Stimulated activated CD8-positive, alpha-beta memory T cell treated with anti-CD3 and anti-CD28 coated beads, Interleukin-7, amount 100 ng/mL, for 1 hour (primary cell): ENCODE measurements at places on chromosomes 13 and 19.

GRCh38 chr13:99729745-99730144, 228.5 kb downstream of the TM9SF2 start:
- no peak for DNase-seq

- no peak for DNase-seq
These were observed 5.1 kb downstream of the MYPOP start for GRCh38 chr19:45897261-45897812.

- DNase-seq = no peak
These were observed 2.1 kb upstream of the KLHL26 start for GRCh38 chr19:18634612-18635297.

- DNase-seq = no peak
These were observed 66.3 kb downstream of the TBC1D4 start for GRCh38 chr13:75415694-75416093.

GRCh38 chr13:46355088-46355468, 32.0 kb downstream of the RUBCNL start:
- DNase-seq = no peak

DNA sequence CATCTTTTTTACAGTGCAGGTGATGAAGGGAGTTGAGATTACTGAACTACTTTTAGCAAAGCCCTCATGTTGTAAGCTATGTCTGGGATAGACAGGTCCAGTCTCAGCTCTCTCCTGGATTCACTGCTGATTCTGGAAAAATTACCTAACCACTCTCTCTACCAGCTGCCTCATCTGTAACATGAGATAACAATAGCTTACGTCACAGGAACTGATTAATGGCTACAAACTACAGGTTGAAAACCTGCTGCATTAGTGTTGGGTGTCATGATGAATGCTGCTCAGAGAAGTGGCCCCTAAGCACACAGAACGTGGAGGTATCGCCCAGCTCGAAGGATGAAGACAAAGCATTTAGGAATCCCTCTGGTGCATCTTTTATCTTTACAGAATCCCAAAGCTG, 277.8 kb downstream of the ABCC4 start:
- DNase-seq = no peak

DNA sequence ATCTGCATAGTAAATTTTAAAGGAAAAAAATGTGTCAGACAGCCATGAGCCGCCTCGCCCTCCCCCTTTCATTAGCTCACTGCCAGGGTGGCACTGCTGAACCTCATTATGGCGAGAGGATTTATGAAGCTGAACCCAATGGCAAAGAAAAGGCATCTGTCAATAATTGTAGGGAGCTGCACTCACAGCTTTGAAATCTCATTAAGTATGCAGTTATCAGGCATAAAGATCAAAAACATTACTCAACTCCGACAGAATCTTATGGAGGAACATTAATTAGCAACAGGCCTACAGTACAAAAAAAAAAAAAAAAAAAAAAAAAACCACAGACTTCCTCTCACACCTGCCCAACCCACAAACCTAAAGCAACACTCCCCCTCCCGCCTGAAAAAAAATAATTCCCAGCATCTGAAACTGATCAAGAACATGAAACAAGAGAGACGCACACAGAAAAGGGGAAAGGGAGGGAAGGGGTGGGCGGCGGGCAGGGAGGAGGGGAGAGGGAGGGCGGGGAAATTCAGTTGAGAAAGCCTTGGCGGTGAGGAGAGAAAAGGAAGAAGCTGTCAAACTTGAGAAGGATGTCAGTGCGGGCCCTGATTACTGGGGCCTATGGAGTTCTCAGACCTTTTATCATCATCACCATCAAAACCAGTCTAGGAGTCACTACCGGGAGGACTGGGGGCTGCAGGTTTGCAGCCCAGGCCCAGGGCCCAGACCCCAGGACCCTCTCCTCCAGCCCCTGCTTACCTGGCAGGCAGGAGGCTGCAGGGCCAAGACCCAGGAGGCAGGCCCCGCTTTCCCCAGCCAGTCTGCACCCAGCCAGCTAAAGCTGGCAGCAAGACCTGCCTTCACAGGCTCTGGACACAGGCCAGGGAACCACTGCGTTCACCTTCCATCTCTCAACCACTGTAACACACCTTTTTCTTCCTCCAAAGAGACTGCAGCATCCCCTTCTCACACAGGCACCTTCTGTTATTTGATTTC, 8.9 kb downstream of the TSHZ3 start:
- no peak for DNase-seq

DNA sequence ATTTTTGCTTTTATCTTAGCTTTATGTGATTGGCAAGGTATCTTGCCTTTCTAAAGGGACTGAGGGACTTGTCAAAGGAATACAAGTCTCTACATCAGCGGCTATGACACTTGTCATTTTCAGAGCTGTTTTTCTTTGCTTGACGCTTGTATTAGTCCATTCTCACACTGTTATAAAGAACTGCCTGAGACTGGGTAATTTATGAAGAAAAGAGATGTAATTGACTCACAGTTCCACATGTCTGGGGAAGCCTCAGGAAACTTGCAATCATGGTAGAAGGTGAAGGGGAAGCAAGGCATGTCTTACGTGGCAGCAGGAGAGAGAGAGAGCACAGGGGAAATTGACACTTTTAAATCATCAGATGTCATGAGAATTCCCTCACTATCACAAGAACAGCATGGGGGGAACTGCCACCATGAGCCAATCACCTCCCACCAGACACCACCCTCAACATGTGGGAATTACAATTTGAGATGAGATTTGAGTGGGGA, 128.2 kb downstream of the GPC5 start:
- DNase-seq = no peak

DNA sequence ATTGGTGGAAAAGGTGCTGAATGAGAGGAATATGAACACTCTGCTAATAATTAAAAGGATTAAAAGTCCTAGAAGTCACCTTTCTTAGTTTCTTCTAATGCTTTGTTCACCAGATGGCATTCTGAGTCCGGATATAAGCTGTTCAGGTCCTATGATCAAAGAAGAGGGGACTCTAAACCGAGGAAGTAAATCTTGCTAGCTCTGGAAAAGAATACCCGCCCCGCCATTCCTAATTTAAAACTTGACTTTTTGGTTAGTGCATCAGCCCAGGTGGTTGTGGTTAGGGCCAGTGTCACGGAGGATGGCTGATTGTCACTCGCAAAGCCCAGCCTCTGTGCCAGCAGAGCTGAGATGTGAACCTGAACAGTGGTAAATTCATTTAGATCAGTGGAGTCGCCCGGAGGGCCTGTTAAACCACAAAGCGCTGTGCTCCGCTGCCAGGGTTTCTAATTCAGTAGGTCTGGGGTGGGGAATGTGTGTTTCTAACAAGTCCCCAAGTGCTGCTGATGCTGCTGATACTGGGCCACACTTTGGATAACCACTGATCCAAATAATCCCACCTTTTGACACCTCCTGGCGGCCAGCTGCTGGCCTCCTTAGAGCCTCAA, 425.4 kb downstream of the DCT start:
- DNase-seq = no peak

DNA sequence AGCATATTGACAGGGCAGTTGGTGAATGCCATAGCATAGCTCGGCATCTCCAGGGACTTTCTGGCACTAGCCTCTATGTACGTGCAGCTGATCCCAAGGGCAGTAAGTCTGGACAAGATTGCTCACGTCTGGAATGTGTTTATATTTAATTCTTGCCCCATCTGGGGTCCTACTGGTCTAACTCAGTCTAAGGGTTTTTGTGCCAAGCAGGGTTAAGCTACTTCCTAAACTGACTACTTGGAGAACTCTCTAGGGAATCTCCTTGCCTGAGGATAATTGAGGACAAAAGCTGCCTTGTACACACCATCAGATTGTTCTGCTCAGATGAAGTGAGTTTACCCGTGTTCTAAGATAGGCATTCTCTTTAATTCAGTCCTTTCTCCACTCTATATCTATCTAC, 358.1 kb downstream of the MYO16 start:
- DNase-seq = no peak

GRCh38 chr13:51924756-51925544, 63.2 kb downstream of the CCDC70 start:
- DNase-seq = no peak

DNA sequence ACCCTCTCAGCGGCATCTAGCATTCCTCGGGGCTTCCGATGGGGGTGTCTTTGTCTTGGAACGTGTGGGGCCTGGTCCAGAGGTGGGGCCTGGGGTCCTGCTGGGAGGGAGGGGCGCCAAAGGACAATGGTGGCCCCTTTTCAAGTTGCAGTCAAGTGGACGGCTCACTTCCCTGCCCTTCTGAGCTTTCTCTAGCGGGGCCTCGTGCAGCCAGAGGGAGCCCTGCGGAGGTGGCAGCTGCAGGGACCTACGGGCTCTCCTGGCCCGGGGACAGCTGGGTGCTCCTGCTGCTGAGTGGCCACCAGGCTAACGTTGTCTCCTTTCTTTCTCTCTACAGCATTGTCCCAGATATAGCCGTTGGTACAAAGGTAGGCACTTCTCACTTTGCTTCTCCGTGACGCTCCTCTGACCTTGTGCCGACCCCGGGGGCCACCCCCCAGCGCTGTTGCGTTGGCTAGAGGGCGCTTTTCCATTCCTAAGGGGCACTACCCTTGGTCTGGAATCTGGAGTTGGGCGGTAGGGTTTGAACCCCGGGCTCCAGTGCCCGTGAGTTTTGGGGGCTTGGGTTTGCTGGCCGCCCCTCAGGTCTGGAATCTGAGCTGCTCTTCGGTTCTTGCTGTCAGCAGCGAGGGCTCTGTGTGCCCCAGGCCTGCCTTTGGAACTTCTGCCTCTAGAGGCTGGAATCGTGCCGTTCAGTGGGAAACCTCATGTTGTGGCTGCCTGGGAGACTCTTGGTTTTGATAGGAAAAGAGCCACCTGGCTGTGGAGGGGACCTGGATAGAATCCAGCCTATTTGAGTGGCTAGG, 2.0 kb downstream of the PTBP1 start:
- no peak for DNase-seq

- DNase-seq = no peak
These were observed 903.1 kb downstream of the SLITRK6 start for GRCh38 chr13:84896128-84896527.

DNA sequence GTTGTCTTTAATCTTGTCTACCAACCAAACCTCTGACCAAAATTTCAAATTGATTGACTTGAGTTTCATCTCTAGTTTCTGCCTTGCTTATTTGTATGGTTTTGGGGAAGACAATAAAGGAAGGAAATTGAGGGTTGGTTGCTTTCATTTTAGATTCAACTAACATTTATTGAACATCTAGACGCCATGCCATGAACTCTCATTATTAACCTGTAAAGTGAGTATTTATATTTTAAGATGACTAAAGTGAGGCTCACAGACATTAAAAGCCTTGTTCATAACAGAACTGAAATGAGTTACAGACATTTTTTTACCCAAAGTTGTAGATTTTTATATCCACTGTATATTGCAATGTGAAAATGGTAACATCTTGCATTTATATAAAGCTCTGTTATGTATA, 239.3 kb downstream of the LMO7 start:
- no peak for DNase-seq

DNA sequence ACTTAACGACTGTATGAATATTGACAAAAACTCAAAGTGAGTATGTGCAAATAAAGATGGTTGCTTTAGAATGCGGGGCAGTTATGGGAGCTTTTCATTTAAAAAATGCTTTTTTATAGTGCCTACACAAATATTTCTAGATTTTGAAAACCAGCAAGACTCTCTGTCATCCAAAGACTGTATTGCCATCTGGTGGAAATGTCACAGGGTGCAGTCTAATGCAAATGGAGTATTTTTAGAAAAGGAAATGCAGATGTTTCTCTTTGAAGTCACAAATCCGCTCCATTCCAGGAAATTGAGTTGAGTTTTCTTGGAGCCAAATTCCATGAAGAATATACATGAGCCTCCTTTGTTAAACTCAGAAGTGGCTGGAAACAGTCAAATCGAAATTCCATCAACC, 2.3 kb upstream of the C1QTNF9B start:
- DNase-seq = no peak

- DNase-seq = no peak
These were observed 32.3 kb downstream of the TSSK6 start for GRCh38 chr19:19482809-19483596.

DNA sequence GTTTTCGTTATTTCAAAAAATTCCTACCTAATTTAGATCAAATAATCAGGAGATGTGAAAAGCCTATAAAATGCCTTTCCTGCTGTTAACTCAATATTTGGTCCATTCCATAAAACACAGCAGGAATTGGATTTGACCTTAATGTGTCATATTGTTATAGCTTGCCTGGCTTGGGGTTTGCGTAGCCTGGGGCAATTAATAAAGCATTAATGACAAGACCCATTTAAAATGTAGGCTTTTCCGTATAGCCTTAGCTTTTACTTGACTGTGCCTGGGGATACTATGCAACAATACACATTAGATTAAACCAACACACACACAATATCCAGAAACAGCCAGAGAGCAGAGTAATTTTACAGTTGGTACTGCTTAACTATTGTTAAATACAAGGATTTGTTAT, 117.2 kb upstream of the MAB21L1 start:
- no peak for DNase-seq

DNA sequence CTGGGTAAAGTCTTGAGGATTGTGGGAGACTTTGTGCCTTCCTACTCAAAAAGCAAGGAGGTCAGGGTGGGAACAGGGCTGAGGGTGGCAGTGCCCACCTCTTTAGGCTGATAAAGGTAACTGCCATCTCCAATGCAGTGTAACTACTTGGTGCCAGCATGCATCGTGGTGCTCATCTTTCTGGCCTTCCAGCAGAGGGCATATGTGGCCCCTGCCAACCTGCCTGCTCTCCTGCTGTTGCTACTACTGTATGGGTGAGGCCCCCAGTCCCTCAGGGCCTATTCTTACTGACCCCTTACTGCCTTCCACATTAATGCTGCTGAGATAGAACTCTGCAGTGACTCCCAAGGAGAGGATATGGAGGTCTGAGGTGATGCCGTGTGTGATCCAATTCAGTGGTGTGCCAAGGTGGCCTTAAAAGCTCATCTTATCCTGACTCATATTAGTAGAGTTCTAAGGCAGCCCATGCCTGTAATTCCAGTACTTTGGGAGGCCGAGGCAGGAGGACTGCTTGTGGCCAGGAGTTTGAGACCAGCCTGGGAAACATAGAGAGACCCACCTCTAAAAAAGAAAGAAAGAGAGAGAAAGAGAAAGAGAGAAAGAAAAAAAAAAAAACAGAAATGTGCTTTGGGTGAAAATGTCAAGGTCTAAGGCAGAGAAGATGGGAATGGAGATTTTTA, 9.7 kb upstream of the ARHGAP45 start:
- no peak for DNase-seq

DNA sequence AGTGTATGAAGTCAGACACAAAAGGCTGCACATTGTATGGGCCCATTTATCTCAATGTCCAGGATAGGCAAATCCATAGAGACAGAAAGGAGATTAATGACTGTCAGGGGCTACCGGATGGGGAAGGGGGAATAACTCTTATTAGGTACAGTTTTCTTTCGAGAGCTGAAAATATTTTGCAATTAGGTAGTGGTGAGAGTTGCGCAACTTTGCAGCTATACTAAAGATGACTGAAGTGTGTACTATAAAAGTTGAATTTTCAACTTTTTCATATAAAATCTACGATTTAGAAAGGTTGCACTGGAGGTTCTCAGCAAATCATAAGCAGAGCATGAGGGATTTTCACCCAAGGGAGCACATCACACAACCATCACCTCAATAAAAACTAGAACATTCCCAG, 16.1 kb upstream of the SLC15A1 start:
- DNase-seq = no peak

DNA sequence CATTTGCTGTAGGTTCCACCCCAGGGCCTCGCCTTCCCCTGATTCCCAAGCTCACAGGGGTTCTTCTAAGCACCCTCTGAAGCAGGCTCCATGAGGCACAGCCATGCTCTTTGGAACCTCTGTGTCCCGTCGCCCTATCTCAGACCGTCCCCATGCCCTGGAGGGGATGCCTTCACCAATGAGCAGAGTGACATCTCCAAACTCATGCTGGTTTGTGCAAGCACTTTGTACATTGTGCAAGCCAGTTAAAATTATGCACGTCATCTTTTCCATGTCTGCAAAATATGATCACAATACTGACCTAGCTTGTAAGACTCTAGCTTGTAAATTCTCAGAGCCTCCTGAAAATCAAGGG, 46.5 kb upstream of the RAP2A start:
- no peak for DNase-seq
